Cardiac septum (tissue), 1 donor: ENCODE measurements at places on chromosomes 6 and 20. TPM values are rescaled to one million over a fixed set of nuclear protein-coding genes. Genes with fewer than 3 reads are reported as not detected.

The OLIG3 gene
- total RNA-seq = not detected

The PRSS35 gene
- total RNA-seq = 0.83 TPM

GRCh38 chr20:37519508-37520418 lies 1.3 kb upstream of the NNAT start:
- no peak for DNase-seq

- no peak for DNase-seq
Observed at GRCh38 chr20:49457444-49457843, 25.0 kb downstream of the KCNB1 start.

DNA sequence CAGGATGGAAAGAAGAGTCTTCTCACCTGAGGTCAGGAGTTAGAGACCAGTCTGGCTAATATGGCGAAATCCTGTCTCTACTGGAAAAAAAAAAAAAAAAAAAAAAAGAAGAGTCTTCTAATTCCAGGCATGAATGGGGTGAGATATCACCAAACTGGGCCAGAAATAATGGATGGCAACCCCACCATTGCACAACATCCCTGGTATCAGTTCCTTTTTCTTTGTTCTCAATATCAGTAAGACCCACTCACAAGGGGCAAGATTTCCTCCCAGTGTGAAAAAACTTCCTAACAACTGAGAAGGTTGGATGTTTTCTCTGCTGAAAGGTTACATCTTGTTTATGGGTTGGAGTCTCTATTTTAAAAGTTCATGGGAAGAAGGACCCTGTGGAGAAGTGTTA lies 23.6 kb upstream of the NR2E1 start:
- no peak for DNase-seq

DNA sequence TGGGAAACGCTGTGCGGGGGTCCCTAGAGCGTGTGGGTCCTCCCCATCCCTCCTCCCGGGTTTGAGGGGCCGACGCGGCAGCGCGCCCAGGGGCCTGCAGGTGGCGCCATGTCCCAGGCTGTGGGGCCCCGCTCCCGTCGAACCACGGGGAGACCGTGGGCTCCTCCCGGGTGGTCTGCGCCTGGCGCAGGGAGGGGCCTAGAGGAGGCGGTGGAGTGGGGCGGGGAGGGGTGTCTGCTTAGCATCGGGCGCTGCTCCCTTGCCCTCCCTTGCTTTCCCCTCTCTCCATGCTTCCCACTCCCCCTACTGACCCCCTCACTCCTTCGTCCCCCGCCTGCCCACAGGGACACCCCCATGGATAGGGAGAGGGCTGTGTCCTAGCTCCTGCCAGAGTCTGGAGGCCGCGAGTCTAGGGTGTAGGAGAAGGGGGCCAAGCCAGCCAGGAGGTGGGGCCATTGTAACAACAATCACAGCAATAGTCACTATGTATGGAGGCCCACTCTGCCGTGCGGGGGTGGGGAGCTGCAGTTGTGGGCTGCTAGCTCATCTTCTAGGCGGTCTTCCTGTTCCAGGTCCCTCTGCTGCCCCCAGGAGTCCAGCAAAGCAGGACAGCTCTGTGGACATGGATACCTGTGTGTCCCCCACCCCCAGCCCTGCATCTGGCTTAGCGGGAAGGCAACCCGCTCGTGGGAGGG lies 51.7 kb downstream of the CHMP4B start:
- no peak for DNase-seq

The RAET1G gene
- total RNA-seq = 0.35 TPM

GRCh38 chr6:147397306-147397705 lies 111.2 kb upstream of the SAMD5 start:
- no peak for DNase-seq

GRCh38 chr6:124768224-124768623 lies 194.0 kb upstream of the RNF217 start:
- DNase-seq = no peak

The CSNK2B gene
- total RNA-seq = 96.3 TPM

- DNase-seq = no peak
Observed at GRCh38 chr6:118876198-118876597, 17.8 kb upstream of the ASF1A start.

- no peak for DNase-seq
Observed at GRCh38 chr20:6680441-6680840, 87.0 kb upstream of the BMP2 start.

The NKAIN2 gene
- total RNA-seq = 0.30 TPM

GRCh38 chr6:14889188-14889587 lies 356.7 kb upstream of the JARID2 start:
- no peak for DNase-seq

The SLC25A27 gene
- total RNA-seq = 25.6 TPM

The CBLN4 gene
- total RNA-seq = 0.27 TPM

DNA sequence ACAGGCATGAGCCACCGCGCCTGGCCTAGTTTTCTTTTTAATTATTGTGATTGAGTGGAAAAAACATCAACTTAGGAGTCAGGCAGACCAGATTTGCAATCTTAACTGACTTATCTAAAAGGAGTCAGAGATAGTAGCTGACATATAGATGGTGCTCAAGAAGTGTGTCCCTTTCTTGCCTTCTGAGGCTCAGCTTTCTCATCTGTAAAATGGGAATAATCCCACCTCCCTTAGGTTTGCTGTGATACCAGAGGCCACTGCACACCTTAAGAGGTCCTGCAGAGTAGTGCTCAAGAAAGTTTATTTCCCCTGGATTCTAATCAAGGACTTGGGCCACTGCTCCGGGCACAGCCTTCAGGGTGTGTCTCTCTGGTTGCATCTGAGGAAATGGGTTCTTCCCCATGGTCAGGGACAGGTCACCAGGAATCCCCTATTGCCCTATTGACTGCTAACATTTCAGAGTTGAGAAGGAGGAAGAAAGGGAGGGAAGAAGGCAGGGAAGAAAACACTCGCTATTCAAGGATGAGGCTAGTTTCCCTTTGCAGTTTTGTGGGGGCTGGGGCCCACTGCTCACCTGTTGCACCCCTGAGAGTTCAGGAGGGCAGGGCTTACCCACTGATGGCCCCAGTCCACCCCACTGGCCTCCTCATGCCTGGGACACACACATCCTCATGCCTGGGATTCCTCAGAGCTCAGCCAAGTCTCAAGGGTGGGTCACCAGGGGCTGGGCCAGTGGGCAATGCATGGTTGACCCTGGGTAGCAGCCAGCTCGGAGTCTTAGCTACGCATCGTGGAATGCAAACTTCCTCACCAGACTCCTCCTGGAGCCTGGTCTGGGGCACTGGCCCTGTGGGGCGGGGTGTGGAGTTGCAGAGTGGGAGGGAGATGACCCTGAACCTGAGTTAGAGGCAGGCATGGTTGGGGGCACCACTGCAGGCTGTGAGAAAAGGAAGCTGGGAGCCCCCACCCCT lies 21.2 kb downstream of the C6orf132 start:
- DNase-seq = no peak

DNA sequence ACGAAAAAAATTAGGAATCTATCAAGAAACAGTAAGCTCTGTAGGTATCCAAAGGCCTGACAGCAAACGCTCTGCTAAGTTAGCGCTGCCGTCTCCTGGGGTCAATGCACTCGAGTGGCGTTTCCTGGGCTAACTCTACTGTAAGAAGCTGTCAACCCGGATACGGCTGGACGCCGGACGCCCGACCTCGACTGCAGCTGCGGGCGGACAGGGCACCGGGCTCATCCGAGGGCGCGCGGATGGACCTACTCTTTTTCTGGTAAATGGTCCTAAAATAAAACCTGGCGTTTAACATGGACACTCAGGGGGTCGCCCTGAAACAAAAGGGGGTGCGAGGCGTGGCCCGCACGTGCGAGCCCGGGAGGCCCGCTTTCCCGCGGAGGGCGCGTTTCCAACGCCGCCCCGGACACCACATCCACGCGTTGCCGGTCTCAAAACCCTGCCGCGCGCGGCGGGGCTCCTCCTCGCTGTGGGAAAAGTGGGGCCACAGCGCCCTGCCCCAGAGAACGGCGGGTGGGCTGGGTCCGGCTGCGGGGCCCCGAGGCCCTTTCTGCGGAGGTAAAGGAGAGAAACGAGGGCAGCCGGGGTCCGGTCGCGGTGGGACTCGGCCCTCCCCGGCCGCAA lies 537 bp downstream of the TCP1 start:
- DNase-seq = peak; percentile 79

DNA sequence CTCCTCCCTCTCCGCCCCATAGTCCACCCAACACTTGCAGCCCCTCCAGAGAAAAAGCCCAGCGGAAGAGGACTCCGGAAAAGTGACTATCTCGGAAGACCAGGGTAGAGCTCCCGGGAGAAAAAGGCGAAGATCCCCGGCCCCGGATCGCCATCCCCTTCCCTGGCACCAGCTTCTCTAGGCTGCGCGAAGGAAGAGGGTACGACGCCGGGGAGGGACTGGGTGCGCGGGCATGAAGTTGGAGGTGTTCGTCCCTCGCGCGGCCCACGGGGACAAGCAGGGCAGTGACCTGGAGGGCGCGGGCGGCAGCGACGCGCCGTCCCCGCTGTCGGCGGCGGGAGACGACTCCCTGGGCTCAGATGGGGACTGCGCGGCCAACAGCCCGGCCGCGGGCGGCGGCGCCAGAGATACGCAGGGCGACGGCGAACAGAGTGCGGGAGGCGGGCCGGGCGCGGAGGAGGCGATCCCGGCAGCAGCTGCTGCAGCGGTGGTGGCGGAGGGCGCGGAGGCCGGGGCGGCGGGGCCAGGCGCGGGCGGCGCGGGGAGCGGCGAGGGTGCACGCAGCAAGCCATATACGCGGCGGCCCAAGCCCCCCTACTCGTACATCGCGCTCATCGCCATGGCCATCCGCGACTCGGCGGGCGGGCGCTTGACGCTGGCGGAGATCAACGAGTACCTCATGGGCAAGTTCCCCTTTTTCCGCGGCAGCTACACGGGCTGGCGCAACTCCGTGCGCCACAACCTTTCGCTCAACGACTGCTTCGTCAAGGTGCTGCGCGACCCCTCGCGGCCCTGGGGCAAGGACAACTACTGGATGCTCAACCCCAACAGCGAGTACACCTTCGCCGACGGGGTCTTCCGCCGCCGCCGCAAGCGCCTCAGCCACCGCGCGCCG lies 822 bp downstream of the FOXQ1 start:
- no peak for DNase-seq

The SLC26A8 gene
- 0.13 TPM for total RNA-seq

DNA sequence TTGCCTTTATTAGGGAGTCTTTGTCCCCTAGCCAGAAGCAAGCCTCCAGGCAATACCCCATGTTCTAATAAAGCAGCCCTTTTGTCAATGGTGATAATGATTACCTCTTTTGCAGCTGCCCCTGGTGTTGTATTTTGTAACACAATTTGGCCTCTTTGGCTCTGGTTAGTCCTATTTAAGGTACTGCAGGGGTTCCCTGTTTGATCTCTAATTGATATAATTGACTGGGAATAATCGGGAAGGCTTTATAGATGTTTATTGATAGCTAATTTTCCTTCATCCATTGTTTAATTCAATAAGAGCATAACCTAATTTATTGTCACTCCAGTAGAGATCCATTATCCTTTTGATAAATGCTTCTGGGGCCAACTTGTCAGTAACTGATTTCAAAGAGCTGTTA lies 537.2 kb downstream of the PKHD1 start:
- no peak for DNase-seq

The DDO gene
- total RNA-seq = 16.2 TPM

DNA sequence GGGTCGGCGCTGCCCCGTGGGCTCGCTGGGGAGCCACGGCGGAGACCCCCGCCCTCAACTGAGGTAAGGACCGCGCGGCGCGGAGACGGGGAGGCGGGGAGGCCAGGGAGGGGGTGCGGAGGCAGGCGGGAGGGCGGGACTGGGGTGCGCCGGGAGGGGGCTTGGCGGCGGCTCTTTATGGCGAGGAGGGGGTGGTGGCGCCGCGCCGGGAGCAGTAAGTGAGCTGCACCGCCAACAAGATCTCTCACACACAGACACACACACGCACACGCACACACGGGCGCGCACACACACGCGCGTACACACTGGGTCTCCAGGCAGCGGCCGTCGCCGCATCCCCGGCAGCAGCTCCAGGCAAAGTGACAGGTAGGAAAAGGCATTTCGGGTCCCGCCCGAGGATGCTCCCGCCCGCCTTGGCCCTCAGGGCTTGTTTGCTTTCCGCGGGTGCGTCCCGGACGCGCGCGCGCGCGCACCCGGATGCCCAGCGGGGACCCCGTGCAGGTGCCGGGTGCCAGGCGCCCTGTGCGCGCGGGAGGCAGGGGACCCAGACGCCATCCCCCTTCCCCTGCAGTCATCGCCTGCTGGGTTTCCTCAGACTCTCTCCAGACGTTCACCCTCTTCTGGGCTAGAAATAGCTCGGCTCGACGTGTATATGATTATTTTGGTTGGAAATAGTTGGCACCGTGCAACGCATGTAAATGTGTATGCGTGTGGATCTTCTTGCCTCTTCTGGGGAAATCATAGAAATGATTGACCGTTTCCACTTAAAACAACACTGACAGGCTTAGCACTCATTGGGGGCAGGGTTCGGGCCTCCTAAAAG lies at the start of gene PLCB4:
Gene PLCB4 (plus strand): TSS at position 247 of the 823 bp plus-strand sequence. CDS start 238,728 bp downstream, outside the sequence.
- peak; percentile 78 for DNase-seq

DNA sequence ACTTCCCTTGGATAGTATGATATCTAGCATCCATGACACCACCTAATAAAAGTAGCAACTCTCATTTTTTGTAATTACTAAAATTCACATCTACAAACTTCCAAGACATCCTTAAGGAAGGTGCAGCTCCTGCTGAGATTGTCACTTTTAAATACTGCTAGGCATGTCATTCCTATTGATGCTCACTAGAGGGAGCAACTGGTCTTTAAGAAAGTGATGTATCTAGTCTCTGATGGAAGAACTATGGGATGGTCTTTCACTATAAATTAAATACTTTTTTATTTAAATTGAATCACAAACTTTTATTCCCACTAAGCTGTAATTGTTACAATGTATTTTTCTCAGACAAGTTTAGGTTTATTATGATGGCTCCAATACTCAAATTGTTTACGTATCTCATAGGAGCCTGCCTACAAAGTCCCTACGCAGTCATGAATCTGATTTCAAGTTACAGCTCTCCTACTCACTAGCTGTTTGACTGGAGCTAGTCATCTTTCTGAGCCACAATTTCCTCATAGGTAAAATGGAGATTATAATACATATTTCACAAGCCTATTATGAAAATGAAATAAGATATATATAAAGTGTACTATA lies 8.1 kb upstream of the TSPYL1 start:
- DNase-seq = no peak

GRCh38 chr6:158863646-158864045 lies 44.5 kb upstream of the EZR start:
- no peak for DNase-seq
